SIG-M5 (cell line): ENCODE measurements at places on chromosomes 12 and 14.

- DNase-seq: no peak
Observed at GRCh38 chr14:101098641-101099040, 195.1 kb upstream of the RTL1 start.

DNA sequence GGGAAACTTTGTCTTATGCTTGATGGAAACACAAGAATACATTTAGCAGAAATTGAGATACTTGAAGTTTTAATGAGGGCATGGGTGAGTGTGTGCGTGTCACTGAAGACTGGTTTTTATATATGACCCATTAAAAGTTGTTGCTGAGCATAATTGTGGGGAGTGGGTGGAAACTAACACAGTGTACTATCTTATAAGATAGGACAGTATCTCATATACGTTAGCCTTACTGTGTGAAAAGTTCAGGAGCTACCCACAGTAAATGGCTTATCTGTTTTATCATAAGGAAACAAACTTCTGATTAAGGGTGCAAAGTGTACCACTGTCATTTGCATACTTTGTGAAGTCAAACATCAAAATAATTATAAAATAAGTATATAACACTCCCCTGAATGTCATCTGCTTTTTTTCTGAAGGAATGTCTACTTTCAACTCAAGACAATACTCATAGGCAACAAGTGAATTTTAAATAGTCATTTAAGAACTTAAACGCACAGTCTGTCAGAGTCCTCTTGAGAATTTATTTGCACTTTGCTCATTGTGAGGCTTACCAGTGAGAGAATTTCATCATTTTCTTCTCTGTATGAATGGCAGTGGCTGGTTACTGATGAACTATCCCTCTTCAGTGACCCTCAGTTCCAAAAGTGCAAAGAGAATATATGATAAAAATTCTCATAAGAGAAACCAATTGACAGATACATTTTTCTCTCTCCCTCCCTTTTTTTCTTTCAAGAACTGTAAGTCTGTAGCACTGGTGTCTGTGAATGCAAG lies 4.2 kb downstream of the PDE3A start:
- DNase-seq: no peak

GRCh38 chr14:59565087-59565486 lies 11.5 kb downstream of the CCDC175 start:
- no peak for DNase-seq

GRCh38 chr14:89144642-89145041 lies 272.4 kb downstream of the FOXN3 start:
- no peak for DNase-seq

GRCh38 chr12:52542785-52543318 lies 10.1 kb downstream of the KRT71 start:
- DNase-seq: no peak

- no peak for DNase-seq
Observed at GRCh38 chr12:42017051-42017450, 127.6 kb downstream of the GXYLT1 start.

DNA sequence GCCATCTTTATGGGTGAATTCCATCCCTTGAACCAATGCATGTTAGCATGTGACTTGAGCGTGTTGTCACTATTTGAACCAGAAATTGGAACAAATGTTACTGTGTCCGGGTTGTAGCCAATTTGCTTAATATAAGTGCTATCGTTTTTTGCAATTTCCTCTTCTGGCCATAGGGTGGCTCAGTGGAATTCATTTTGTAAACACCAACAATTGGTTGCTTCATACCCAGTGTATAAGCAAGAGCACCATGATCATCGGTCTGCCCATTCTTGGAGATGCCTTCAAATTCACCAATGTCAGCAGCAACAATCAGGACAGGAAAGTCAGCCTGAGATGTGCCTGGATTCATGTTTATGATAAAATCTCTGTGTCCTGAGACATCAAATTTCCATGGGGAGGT lies 5.0 kb upstream of the NEDD1 start:
- no peak for DNase-seq

GRCh38 chr12:117166107-117166506 lies 24.2 kb downstream of the FBXO21 start:
- DNase-seq: no peak

DNA sequence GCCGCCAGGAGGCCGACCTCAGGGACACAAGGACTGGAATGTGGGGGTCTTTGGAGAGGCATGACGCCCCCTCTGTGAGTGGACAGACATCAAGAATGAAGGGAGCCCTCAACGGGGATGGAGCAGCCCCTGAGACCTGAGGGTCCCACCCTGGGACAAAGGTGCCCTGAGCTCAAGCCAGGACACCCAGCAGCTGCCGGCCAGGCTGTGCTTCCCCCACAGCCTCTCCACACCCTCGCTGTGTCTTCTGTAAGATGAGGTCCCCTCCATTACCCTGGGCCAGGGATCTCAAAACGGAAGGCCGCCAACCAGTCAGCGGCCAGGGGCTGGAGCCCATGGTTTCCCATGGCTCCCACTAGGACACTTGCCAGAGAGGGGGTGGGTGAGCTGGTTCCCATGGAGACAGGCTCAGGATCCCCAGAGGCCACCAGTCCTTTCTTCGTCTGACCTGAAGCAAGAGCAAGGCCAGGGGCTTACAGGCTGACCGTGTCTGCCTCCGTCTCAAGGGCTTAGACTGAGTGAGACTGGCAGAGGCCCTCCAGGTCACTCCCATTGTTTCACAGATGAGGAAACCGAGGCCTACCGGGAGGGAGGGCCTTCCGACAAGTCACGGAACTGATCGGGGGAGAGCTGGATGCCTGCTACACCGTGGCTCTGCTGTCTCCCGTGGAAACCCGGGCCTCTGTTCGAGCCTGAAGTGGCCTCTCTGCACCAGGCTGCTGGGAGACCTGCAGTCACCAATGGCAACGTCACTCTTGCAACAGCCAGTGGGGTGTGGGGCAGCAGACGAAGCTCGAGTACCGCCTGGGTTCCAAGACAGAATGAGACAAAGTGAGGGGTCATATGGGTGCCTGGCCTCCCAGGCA lies 91.7 kb upstream of the DIO3 start:
- DNase-seq: no peak

DNA sequence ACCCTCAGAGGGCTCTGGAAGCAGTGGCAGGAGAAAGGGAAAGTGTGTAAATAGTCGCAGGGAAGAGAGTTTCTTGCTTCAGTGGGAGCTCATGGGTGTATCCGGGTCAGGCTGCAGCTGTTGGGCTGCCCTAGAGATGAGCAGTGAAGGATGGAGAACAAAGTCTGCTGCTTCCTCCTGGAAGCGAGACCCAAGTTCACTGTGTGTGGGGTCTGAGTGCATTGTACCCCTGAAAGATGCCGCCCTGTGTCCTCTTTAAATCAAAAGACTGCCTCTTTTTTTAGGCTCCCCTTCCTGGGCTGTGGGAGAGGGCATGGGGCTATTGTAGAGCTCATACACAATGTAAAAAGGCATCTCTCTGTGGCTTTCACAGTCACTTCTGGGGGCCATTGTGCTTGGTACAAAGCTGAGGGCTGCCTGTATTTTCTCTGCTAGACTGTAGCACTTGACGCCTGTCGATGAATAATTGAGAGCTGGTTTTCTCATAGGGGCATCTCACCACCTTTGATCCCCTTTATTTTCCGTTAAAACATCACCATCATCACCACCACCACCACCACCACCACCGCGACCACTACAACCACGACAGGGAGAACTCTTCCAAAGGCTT lies 16.7 kb downstream of the CHST11 start:
- no peak for DNase-seq

- DNase-seq: no peak
Observed at GRCh38 chr12:5262450-5262849, 169.5 kb upstream of the NTF3 start.

DNA sequence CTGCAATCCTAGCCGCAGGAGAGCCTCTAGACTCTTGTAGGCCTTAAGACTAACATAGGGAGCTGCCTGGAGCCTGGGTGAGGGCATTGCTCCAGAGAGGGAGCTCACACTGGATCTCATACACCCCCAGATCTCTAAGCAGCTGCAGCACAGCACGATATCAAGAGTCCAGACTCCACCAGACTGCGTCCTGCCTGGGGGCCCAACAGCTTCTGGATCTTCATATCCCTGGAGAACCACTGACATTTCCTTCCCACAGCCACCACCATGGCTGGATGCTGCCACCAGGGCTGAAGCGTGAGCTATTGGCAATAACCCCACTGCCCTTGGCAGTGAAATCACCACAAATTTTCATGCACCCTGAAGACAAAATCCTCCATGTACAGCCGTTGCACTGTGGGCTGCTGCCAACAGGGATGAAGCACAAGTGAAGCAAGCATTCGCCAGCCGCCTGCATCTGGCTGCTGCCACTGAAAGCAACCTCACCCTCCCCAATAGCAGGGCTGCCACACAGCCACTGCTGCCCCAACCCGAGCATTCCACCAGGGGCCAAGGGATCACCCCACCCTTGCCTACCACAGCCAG lies 28.2 kb downstream of the CACNA2D4 start:
- no peak for DNase-seq

DNA sequence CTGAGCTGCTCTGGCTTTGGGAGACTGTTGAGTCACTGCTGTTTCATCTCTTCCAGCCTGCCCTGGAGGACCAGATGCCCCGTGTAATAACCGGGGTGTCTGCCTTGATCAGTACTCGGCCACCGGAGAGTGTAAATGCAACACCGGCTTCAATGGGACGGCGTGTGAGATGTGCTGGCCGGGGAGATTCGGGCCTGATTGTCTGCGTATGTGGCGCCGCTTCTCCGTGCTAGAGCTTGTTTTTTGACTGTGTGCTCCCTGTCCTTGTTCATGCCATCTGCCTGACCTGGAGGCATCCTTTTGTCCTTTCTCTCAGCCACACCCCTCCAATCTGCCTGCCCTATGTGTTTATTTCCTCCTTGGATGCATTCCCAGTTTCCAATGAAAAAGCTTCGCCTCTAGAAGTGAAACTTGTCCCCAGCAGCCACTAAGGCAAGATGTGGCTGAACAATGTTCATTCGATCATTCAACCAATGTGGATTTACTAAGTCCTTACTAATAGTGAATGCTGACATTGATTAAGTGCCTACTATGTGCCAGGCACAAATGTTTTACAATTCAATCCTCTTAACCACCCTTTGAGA lies 98.6 kb downstream of the NT5DC3 start:
- no peak for DNase-seq

- no peak for DNase-seq
Observed at GRCh38 chr12:63952995-63953394, 108.5 kb downstream of the SRGAP1 start.
